ENCODE measurements at places on chromosomes 1 and 21.

GRCh38 chr1:223456747-223457146 lies 63.5 kb downstream of the CCDC185 start:
- no peak for DNase-seq

DNA sequence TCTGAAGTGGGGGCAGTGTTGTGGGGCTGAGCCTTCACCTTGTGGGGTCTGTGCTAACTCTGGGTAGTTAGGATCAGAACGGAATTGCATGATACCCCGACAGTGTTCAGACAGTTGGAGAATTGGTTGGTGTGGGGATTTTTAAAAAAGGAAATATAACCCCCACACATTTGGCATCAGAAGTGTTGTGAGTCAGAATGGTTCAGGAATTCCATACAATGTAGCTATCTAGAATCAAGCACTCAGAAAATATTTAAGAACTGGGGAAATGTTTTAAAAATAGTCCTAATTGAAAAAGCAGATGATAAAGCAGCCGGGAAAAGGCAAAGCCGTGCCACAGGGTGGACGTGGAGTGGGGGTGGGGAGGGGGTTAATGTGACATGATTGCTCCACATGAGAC lies 6.5 kb upstream of the S100A7 start:
- DNase-seq, result no peak

DNA sequence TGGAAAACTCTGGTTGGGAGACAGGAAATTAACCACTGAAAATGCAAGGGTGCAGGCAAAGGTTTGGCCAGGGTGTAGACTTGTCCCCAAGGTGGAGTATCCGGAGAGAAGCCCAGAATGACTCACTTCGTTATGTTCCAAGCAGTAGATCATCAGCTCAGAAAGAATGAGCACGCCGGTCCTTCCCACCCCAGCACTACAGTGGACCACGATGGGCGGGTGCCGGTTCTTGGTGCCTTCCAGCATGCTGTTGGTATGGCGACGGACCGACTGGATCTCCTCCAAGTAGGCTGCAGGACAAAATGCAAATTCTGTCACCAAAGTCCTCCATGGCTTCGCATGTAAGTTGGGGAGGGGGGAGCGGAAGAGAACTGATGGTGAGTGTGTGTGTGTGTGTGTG lies 83.4 kb downstream of the SMYD2 start:
- DNase-seq, result peak; percentile 18

DNA sequence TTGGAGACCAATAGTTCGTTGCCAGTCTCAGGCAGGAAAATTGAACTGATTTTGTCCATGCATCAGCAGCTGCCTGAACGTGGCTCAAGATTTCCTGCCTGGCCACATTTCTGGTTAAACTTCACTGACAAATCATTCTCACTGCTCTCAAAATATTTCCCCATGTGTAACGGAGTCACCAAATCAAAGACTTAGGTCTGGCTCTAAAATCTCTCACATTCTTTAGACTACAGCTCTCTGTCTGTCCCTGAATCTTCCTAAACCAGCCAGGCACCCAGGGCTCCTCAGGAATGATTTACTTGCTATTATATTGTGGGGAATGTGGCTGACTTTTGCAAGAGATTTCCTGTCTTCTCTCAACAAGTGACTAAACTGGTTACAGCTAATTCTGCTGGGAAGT lies 49.2 kb upstream of the GJA8 start:
- peak; percentile 36 for DNase-seq

DNA sequence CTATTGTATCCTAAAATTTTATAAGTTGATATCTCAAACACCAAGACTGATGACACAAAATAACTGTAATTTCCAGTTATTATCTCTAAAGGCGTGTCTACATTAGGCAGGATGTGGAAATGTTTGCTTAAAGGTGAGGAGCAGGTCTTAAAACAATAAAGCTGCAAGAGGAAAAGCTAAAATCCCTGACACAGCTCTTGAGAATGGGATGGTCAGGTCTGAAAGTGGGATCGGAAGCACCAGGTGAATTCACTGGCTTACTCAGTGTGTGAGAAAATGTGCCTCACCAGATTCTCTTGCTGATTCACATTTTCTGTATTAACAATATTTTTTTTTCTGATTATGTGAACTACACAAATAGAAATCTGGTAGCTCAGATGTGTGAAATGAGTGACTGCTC lies 421.9 kb upstream of the ADAMTS5 start:
- DNase-seq, result no peak

GRCh38 chr1:6523566-6523965 lies 30.7 kb downstream of the NOL9 start:
- peak; percentile 90 for DNase-seq

- DNase-seq, result peak; percentile 65
Measured at GRCh38 chr1:45205011-45205909, 1.1 kb downstream of the ZSWIM5 start.

- peak; percentile 68 for DNase-seq
Measured at GRCh38 chr1:30818568-30819243, 61.1 kb upstream of the LAPTM5 start.

GRCh38 chr1:84971957-84972356 lies 25.0 kb downstream of the MCOLN2 start:
- no peak for DNase-seq

GRCh38 chr1:4310396-4310923 lies 343.9 kb upstream of the AJAP1 start:
- no peak for DNase-seq

DNA sequence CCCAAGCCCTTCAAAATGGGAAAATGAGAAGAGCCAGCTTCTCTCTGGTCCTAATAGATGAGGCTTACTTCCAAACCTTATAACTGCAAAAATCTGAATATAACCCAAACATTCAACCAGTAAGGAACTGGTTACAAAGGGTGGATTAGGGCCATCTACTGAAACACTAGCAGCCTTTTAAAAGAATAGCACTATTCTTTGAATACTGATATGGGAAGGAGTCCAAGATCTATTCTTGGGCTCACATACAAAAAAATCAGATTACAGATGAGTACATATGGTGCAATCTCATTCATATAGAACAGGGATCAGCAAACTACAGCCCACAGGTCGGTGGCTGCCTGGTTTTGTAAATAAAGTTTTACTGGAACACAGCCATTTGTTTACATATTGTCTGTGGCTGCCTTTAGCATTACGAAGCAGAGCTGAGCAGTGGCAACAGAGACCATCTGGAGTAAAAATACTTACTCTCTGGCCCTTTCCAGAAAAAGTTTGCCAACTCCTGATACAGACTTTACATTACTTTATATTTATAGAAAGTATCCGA lies 167.7 kb downstream of the ZSCAN20 start:
- DNase-seq, result no peak

GRCh38 chr1:246602194-246602593 lies 35.9 kb downstream of the CNST start:
- DNase-seq, result no peak

- no peak for DNase-seq
Measured at GRCh38 chr1:243393096-243393495, 137.3 kb downstream of the SDCCAG8 start.

- no peak for DNase-seq
Measured at GRCh38 chr1:78722947-78723346, 73.3 kb downstream of the IFI44 start.

DNA sequence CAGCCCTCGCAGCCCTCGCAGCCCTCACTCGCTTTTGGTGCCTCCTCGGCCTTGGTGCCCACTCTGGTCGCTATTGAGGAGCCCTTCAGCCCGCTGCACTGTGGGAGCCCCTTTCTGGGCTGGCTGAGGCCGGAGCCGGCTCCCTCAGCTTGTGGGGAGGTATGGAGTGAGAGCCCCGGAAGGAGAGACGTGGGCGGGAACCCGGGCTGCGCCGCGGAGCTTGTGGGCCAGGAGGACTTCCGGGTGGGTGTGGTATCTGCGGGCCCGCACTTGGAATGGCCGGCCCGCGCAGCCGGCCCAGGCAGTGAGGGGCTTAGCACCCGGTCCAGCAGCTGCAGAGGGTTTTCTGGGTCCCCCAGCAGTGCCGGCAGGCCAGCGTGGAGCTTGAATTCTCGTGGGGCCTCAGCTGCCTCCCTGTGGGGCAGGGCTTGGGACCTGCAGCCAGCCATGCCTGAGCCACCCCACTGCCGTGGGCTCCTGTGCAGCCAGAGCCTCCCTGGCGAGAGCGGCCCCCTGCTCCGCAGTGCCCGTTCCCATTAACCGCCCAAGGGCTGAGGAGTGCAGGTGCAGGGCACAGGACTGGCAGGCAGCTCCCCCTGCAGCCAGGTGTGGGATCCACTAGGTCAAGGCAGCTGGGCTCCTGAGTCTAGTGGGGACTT lies 9.9 kb upstream of the CFHR2 start:
- no peak for DNase-seq

DNA sequence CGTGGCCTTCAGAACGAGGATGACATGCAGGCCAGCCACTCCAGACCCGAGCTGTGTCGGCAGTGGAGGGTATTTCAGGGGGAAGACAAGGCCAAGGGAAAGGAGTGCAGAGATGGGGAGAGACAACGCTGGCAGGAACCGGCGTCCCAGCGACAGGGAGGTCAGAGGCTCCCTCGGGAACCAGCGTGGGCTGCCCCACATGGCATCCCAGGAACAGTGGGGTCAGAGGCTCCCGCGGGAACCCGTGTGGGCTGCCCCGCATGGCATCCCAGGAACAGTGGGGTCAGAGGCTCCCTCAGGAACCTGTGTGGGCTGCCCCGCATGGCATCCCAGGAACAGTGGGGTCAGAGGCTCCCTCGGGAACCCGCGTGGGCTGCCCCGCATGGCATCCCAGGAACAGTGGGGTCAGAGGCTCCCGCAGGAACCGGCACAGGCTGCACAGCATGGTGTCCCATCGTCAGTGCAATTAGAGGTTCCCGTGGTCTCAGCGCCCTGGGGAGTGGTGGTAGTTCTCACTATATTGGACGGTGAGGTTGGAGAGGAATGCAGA lies 43.0 kb downstream of the SLC19A1 start:
- no peak for DNase-seq

GRCh38 chr1:154849645-154850131 lies 20.4 kb downstream of the KCNN3 start:
- peak; percentile 50 for DNase-seq

- no peak for DNase-seq
Measured at GRCh38 chr1:177983482-177984135, 13.8 kb upstream of the SEC16B start.

DNA sequence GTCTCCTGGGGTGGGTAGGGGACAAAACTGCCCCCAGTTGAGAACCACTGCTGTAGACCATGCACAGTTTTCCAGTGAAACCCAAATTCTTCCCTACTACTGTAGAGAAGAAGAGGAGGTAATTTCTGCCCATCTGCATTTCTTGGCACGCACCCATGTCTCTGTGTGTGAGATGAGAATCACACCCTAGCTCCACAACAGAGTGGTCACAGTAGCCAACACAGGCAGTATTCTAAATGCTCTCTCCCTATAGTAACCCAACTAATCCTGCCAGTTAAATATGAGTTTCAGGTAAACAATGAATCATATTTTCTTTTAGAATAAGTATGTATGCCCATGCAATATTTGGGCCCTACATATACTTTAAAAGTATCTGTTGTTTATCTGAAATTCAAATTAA lies 1.2 kb upstream of the CAPN2 start:
- no peak for DNase-seq

- DNase-seq, result no peak
Measured at GRCh38 chr21:20998456-20998789, 214 bp downstream of the NCAM2 start.

- no peak for DNase-seq
Measured at GRCh38 chr1:209323743-209324142, 259.8 kb upstream of the CAMK1G start.

DNA sequence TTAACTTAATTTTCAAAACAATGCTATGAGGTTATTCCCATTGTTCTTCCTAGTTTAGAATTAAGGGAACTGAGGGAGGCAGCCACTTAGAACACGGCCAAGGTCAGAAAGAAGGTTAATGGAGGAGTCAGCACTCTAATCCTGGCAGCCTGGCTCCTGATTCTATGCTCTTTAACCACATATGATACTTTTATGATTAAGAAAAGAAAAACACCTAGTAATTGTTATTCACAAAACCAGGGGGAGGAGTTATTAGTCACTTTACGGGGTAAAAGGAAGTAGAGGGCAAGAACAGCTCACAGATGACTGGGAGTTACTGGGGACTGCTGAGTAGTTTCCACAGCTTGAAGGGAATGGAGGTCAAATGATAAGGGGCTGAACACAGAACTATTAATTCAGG lies 38.6 kb downstream of the GADD45A start:
- no peak for DNase-seq

DNA sequence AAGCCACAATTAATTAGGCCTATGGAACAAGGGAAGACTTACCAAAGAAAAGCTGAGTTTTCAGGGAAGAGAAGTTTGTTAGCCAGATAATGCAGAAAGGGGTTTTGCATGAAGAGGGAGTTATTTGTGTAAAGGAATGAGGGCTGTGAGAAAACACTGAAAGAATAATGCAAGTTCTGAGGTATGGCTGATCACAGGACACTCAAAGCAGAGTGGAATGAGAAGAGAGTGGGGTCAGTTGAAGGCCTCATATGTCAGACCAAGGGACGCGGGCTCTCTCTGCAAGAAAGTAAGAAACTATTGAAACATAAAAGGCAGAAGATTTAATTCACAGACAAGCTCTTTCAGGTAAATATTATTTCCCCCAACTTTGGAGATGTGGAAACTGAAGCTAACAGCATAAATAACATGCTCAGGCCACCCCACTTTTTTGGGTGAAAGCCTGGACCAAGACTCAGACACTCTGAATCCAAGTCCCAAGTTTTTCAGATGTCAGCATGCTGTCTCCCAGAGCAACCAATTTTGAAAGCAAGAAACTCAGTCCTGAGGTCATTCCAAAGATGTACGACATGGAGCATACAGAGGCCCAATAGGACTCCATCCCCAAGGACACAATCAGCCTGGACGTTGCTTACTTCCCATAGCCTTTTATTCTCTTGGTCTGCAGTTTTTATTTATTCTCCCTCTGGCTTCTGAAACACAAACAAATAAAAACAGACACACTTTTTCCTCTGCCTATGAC lies 47.3 kb upstream of the FGGY start:
- DNase-seq, result no peak

DNA sequence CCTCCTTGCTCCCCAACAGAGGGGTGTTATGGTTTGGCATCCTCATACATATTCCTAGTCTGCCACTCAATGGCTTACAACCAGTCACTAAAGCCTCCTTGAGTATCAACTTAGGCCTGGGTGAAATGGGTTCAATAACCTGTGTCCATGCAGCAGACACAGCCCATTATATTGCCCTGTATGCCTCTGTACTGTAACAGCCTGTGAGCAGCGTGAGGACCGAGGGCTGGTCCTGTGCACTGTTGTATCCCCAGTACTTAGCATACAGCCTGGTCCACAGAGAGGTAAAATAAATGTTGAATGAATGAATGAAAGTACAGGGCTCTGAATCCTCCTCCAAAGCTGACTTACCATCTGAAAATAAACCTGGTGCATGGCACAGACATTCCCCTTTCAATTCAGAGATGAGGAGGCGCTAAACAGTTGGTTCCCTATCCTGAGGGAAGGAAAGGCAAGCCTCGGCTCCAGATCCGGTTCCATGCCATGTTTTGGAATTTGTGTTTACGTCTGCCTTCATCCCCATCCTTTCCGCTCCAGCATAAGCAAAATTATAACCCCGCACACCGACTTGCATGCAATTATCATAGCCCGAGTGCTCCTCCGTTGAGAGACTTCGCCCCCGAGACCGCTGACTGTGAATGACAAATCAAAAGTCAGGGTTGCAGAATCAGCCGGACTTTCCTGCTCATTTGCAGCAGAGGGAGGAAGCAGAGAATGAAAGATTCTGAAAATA lies 45.0 kb upstream of the DNAJC6 start:
- DNase-seq, result peak; percentile 83

GRCh38 chr1:94899756-94900155 lies 27.2 kb downstream of the CNN3 start:
- DNase-seq, result no peak

- DNase-seq, result no peak
Measured at GRCh38 chr1:173117108-173117633, 66.4 kb upstream of the TNFSF18 start.

- DNase-seq, result no peak
Measured at GRCh38 chr1:155184835-155185782, 11.5 kb downstream of the TRIM46 start.
